GM12878 (cell line): ENCODE measurements at places on chromosomes 1 and 21.

- H3K4me3 ChIP-seq: no peak overlapping the region
- no peaks in the 10 kb centered on the region for H3K36me3 ChIP-seq
- H3K4me1 ChIP-seq: peaks cover 11% of the 10 kb centered on the region
- peak; percentile 21 for DNase-seq
Observed at GRCh38 chr1:187987236-187987776, 1158.6 kb downstream of the PLA2G4A start.

- no peak for DNase-seq
- no peaks in the 10 kb centered on the region for H3K27me3 ChIP-seq
- H3K4me1 ChIP-seq: peaks cover 3% of the 10 kb centered on the region; the same call in 1 of the 2 replicates
- H3K36me3 ChIP-seq: no peaks in the 10 kb centered on the region
- H3K4me3 ChIP-seq: no peak overlapping the region
Observed at GRCh38 chr1:178652506-178653490, 72.2 kb upstream of the RALGPS2 start.

GRCh38 chr1:169892176-169892926 lies 1.3 kb downstream of the SCYL3 start:
- H3K4me3 ChIP-seq: peak overlapping the region; percentile 93
- H3K27ac ChIP-seq: peak overlapping the region; percentile 99

DNA sequence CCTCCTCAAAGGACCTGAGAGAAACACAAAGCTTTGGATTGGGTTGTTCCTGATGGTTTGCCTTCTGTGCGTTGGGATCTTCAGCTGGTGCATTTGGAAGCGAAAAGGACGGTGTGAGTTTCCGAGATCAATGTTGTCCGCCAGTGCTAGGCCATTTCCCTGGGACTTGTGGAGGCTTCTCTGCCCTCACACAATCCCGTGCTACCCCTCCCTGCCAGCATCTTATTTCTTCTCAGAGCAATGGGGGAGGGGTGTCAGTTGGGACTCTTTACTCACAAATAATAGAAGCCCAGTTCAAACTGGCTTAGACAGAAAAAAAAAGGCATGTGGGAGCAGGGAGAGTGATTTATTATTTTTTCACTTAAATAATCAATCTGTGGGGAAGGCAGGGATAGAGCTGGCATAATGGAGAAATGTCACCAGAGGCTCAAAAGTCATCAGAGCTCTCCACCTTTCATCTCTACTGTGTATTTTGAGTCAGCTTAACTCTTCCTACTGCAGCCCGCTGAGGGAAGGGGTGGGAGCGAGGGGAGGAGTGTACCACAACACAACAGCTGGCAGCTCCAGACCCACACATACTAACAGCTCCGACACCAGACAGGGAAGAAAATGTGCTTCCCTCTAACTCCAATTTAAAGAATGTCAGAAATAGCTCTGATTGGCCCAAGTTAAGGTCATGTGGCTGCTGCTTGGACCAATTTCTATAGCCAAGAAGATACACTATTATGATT lies 22.4 kb downstream of the LY9 start:
- H3K4me3 ChIP-seq: no peak overlapping the region
- no peak overlapping the region for H3K27ac ChIP-seq
- no peaks in the 10 kb centered on the region for H3K27me3 ChIP-seq
- no peaks in the 10 kb centered on the region for H3K4me1 ChIP-seq

- no peak for DNase-seq
- H3K36me3 ChIP-seq: no peaks in the 10 kb centered on the region
- H3K4me3 ChIP-seq: no peak overlapping the region
- H3K27me3 ChIP-seq: no peaks in the 10 kb centered on the region
Observed at GRCh38 chr1:178548108-178548507, 35.2 kb downstream of the TEX35 start.

DNA sequence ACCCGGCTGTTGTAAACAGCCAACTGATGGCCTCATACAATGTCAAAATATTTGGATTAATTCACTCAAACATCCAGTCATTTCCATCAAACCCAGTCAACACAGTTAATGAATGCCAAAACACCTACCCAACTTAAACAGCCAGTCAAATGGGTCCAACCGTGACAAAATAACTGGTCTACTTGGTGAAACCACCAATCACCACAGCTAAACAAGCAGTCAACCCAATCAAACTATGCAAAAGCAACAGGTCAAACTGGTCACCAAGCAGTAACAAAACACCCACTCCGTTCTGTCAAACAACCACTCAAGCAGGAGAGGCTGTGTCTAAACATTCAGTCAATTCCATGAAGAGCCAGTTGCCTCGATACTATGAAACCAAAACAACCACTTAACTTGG lies 119.2 kb downstream of the FOXD2 start:
- H3K36me3 ChIP-seq: no peaks in the 10 kb centered on the region
- no peak for DNase-seq
- H3K27ac ChIP-seq: no peak overlapping the region
- H3K4me3 ChIP-seq: no peak overlapping the region
